ENCODE measurements at places on chromosomes 2 and 18. TPM values are rescaled to one million over a fixed set of nuclear protein-coding genes. Genes with fewer than 3 reads are reported as not detected.

The APOB gene
- 0.06 TPM for polyA plus RNA-seq

The SPEG gene
- 3.5 TPM for polyA plus RNA-seq

The STPG4 gene
- polyA plus RNA-seq = not detected

The FAP gene
- 1.1 TPM for polyA plus RNA-seq

The GPR45 gene
- not detected for polyA plus RNA-seq

The ANKRD30B gene
- polyA plus RNA-seq = not detected

The SLC9A2 gene
- polyA plus RNA-seq = 0.03 TPM

The CENPA gene
- 18.6 TPM for polyA plus RNA-seq

The PTH2R gene
- polyA plus RNA-seq = not detected

The PLEKHH2 gene
- 0.35 TPM for polyA plus RNA-seq

The EN1 gene
- polyA plus RNA-seq = not detected

The COL6A3 gene
- not detected for polyA plus RNA-seq

The CTAGE1 gene
- polyA plus RNA-seq = not detected

The TRMT61B gene
- polyA plus RNA-seq = 4.6 TPM

The RAD51AP2 gene
- polyA plus RNA-seq = not detected

The SP5 gene
- polyA plus RNA-seq = not detected

The CCBE1 gene
- polyA plus RNA-seq = not detected

The SKOR2 gene
- polyA plus RNA-seq = not detected

The ABCB11 gene
- 0.16 TPM for polyA plus RNA-seq

The METAP1D gene
- polyA plus RNA-seq = 3.7 TPM

The KIAA2012 gene
- not detected for polyA plus RNA-seq

The DYNC1I2 gene
- 93.4 TPM for polyA plus RNA-seq

The CACNB4 gene
- polyA plus RNA-seq = 0.23 TPM

The DTNB gene
- 11.5 TPM for polyA plus RNA-seq

The SLC14A1 gene
- not detected for polyA plus RNA-seq

The SPTBN1 gene
- 63.3 TPM for polyA plus RNA-seq

The HRH4 gene
- 0.03 TPM for polyA plus RNA-seq

The CFAP210 gene
- not detected for polyA plus RNA-seq

The GBX2 gene
- polyA plus RNA-seq = 2.4 TPM

The DBI gene
- 190 TPM for polyA plus RNA-seq

The TSGA10 gene
- 0.05 TPM for polyA plus RNA-seq

The HAUS1 gene
- 29.9 TPM for polyA plus RNA-seq

The RAMP1 gene
- not detected for polyA plus RNA-seq

The FEZ2 gene
- 41.2 TPM for polyA plus RNA-seq

The CKAP2L gene
- 3.4 TPM for polyA plus RNA-seq

The CNDP1 gene
- not detected for polyA plus RNA-seq

The CCL20 gene
- 0.16 TPM for polyA plus RNA-seq

The CXCR4 gene
- polyA plus RNA-seq = 42.2 TPM

The TMEM169 gene
- polyA plus RNA-seq = not detected

The SERPINB4 gene
- polyA plus RNA-seq = not detected

The SERPINB12 gene
- polyA plus RNA-seq = not detected

The SRD5A2 gene
- polyA plus RNA-seq = not detected

The LMAN2L gene
- polyA plus RNA-seq = 21.2 TPM

The PROC gene
- 0.06 TPM for polyA plus RNA-seq

The ZCCHC2 gene
- 18.0 TPM for polyA plus RNA-seq

The CBLN2 gene
- polyA plus RNA-seq = 1.1 TPM

The PDE1A gene
- 0.43 TPM for polyA plus RNA-seq

The ALPI gene
- polyA plus RNA-seq = not detected

The CD8B gene
- polyA plus RNA-seq = not detected
